ENCODE measurements at places on chromosomes 12 and 14.

- no peak for DNase-seq
Measured at GRCh38 chr14:96567289-96567899, 65.2 kb downstream of the PAPOLA start.

DNA sequence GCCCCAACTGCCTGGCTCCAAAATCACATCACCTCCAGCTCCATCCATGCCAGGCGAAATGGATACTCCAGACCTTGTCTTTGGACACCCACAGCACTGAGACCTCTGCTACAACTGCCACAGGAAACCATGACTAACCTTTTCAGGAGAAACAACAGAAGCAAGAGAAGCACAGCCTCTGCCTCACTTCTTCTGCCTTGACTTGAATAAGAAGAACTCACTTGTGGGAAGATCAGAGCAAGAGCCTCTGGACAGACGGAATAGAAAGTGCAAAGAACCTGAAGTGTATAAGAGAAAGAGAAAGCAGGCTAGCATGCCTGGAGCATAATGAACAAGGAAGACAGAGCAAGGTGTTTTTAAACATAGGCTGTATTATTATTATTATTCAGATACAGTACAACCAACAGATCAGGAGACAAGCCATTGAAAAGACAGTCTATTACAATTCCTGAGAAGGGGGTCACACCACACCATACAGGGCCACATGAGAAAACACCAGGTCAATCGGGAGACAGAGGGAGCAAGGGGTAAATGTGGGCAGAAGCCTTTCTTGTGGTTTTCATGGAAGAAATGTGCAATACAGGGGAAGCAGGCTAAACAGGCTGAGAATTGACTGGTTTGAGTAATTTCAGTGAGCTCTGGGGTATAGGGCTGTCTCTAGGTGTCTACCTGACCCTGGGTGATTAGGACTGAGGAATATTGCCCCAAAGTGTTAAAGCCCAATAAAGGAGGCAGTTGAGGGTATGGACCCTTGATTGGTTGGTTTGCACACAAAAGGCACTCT is 7.4 kb upstream of the OR10P1 start:
- no peak for DNase-seq

- DNase-seq: no peak
Measured at GRCh38 chr14:105853089-105853906, 326.9 kb downstream of the TMEM121 start.

DNA sequence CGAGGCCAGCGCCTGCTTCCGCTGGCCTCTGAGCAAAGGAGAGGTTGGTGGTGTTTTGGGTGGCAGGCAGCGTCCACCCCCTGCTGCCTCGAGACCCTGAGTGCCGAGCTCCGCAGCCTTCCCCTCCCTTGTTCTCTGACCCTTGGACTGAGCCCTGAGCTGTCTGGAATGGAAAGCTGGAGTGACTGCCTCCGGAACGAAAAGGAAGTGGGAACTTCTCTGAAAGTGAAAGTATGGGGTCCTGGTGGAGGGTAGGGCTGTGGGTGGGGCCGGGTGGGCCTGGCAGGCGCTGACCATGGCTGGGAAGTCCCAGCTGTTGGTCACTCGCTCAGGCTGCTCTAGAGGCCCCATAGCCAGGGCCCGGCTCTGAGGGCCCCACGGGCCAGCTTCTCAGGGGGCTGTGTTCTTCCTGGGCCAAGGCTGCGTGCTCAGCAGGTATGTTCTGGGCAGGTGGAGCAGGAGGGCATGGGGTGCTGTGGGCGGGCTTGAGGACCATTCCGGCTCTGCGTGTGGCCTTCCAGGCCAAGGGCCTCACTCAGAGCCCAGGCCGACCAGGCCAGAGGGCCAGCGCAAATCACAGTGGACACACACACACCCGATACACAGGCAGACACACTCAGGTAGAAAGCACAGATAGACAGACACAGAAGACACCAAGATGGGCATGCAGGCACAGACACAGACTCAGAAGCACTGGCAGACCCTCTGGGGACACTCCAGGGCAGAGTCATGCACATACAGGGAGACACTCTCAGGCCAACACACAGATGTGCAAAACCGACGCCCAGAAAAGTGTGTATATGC is at the start of gene EXOC3L4:
Gene EXOC3L4, plus strand, starts transcription at position 320 of the 804 bp plus-strand sequence. CDS start 5,495 bp downstream, outside the sequence.
- no peak for DNase-seq

DNA sequence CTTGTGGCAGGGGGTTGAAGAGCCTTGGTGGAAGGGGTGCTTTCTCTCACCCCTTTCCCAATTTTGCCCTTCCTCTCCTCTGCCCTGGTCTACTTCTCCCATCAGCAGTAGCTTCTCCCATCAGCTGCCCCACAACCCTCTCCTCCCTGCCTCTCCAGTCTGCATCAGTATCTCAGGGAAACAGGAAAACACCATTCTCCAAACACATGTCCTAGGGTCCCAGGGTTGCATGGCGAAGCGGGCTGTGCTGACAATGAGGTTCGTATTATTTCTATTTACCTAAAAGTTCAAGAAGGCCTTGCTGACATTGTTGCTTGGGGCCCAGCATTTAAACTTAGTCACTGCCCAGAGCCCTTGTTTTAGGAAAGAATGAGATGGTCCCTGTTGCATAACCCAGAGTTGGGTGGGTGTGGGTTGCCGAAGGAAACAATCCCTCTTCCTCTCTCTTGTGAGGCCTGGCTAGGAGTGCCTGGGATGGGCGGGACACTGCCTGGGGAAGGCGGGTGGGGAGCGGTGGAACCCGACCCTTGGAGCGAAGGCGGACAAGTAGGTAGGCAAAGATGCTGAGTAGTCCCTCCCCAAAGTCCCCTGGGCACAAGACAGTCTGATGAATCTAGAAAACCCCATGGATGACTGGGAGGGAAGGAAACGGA is 1.3 kb upstream of the IGFBP6 start:
- no peak for DNase-seq

GRCh38 chr12:114903083-114903691 is 219.2 kb upstream of the TBX3 start:
- DNase-seq: no peak

DNA sequence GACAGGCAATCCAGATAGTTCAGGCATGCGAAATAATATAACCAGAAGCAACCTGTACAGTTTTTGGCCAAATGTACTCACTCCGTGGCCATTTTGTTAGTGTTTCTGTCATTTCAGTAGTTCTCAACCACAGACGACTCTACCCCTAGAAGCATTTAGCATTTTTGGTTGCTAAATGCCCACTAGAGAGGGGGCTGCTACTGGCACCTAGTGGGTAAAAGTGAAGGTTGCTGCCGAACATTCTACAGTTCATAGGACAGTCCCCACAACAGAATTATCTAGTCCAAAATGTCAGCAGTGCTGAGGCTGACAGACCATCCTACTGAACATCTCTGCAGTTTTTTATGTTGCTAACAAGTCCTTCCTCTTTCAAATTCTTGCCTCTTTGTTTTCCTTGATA is 107.4 kb downstream of the TSHR start:
- DNase-seq: peak; percentile 3

DNA sequence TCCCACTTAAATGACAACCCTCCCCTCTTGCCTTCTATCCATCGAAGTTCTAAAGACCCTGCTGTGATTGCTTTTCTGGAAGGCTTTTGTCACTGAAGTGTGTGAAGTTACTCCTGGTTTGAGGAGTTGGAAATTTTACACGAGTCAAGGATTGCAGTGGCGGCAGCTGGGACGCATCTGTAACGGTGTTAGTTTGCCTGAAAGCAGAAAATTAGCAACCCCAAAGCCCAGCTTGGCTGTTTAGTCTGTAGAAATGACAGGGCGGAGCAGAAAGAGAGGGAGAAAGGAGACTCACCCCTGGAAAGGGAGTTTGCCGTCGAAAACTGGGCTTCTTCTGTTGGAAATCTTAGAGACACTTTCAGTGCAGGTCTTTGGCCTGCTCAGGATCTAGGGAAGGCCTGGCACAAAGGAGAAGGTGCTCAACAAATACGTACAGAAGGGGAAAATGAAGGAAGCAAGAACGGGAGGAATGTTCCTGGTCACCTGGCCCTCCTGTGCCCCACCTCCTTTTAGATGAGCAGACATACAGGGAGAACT is 931 bp upstream of the MYF5 start:
- DNase-seq: no peak

- no peak for DNase-seq
Measured at GRCh38 chr14:73816393-73816816, 35.2 kb upstream of the PTGR2 start.

DNA sequence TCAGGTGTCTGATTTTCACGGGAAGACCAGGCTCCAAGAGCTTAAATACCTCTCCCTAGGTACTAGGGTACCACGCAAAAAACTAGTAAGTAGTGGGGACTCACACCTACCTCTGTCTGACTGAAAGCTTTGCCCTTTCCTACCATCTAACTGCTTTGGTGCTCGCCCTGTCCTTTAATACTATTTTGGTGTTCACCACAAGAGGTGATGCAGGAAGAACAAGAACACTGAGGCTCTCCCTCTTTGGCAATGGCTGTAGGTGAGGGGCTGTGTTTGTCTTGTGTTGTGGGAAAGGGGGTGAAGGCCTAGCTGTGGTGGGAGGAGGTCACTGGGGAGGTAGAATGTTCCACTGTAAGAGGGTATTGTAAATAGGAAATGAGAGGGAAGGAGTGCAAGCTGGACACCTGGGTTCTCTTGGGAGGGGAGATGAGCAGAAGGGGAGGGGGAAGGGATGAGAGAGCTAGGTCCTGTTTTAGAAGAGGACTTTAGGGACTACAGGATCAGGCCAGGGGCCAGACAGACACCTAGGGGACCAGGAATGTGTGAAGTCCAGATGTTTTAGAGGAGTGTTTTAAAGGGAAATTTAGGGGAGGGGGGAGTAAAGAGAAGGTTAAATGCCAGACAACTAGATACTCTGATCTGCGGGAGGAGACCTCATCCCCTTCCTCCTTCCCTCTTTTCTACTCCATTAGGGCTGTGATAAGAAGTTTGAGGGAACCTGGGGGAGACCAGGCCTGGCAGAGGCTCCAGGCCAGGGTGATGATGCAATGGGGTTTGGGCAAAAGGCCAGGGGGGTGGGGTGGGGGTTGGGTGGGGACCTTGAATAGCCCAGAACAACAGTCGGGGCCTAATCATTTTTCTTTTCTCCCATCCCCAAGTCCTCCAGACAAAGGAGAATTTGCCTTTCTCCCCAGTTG is 2.1 kb downstream of the ITGA5 start:
- no peak for DNase-seq

DNA sequence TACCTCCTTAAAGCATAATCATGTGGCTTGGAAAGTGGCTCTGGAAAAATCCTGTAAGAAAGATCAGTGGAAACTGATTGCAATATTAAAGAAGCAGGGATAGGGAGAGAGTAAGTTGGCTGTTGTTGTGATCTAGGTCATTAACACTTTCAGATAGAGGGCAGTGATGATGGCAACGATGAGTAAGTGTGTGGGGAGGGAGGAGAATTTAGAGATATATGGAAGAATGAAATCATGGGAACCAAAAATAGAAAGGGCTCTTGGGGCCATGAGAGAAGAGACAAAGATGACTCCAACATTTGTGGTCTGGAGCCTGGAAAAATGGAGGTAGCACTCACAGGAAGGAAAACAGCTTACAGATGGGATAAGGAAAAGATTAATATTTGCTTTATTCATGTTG is 23.3 kb downstream of the SNRPF start:
- no peak for DNase-seq

DNA sequence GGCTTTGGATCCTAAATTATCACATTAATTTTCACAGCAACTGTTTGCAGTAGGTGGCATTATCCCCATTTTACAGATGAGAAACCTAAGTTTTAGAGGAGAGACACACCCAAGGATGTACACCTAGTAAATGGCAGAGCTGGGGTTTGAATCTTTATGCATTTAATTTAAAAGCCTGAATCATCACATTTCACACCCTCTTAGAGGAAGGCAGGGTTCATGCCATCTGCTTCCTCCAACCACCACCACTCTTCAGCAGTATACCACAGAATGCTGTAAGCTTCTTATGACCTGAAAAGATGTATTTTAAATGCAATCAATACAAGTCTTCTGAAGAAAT is 90.3 kb downstream of the CRADD start:
- no peak for DNase-seq

DNA sequence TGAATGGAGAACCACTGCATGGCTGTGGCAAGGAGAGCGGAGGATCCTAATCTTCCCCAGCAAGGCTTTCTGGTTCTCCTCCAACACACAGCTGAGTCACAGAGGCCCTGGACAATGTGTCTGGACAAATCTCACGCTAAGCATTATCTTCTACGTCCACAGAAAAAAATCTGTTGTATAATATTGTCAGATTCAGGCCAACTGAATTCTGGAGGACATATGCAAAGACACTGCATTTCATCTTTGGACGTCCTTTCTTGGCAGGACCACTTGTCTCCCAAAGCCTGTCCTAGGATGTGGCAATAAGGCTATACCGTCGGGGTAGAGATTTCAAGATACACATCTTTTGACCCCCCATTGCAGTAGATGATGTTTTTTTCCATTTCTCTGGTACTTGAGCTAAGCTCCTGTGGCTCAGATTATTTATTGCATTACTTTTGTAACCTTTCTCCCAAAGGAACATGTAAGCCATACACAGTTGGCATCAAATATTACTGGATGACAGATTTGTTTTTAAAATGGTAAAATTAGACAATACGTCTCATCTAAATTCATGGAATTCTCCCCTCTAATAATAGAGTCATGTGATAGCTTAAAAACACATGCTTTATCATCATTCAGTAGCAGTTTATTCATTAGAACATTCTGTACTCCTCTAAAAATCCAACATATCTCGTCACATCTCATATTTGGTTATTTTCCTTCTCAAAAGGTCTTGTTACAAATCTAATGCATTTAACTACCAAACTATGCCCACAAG is 19.4 kb downstream of the LMO3 start:
- no peak for DNase-seq

GRCh38 chr14:94051779-94052178 is 25.6 kb downstream of the OTUB2 start:
- no peak for DNase-seq

GRCh38 chr12:120489018-120489417 is 6.9 kb upstream of the DYNLL1 start:
- DNase-seq: no peak

DNA sequence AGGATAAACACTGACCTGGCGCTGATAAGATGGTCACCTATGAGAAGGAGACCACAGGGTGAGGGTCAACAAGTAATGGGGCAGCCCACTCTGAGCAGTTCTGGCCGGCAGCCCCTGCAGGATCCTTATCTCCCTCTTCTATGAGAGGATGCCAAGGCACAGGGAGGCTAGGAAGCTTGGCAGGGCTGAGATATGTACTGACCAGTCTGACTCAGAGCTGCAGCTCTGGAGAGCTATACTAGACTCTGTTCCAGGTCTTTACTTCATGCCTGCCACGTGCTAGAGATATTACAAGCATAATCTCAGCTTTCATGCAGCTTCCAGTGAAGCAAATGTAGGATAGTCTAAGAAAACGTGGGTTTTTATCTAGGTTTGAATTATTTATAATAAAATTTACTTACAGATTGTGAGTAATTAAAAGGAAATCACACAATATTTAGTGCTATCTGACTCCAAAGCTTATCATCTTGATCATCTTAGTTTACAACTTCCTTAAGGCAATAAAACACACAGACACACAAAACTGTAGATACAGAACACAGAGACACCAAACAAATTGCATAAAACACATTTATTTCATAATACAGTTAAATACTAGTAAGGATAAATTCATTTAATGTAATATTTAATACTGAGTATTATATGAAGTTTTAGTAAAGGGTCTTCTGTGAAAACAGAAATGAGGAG is 32.3 kb downstream of the GIT2 start:
- no peak for DNase-seq

Measured in T-cell (primary cell).